Muscle of arm (tissue), 14 donors: ENCODE measurements at places on chromosomes 6 and 20.
A peak's percentile ranks its signal among the peaks of the same experiment; 100 is the strongest.

- DNase-seq = no peak
Observed at GRCh38 chr6:52746213-52746612, 17.1 kb downstream of the GSTA2 start.

DNA sequence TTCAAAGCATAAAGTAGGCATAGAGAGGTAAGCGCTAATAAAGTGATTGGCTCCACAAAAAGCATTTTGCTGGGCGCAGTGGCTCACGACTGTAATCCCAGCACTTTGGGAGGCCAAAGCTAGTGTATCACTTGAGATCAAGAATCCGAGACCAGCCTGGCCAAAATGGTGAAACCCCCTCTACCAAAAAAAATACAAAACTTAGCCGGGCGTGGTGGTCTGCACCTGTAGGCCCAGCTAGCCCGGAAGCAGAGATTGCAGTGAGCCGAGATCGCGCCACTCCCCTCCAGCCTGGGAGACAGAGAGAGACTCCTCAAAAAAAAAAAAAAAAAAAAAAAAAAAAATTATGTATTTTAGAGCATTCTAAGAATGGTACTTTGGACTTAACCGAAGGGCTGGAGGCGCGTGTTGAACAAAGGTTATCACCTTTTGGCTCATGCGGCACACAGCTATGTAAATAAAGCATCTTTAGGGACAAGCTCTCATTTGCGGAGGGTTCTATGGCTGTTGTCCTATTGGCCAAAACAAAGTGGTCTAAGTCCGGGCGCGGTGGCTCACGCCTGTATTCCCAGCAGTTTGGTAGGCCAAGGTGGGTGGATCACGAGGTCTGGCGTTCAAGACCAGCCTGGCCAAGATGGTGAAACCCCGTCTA lies 17.4 kb downstream of the HFE start:
- DNase-seq = no peak

DNA sequence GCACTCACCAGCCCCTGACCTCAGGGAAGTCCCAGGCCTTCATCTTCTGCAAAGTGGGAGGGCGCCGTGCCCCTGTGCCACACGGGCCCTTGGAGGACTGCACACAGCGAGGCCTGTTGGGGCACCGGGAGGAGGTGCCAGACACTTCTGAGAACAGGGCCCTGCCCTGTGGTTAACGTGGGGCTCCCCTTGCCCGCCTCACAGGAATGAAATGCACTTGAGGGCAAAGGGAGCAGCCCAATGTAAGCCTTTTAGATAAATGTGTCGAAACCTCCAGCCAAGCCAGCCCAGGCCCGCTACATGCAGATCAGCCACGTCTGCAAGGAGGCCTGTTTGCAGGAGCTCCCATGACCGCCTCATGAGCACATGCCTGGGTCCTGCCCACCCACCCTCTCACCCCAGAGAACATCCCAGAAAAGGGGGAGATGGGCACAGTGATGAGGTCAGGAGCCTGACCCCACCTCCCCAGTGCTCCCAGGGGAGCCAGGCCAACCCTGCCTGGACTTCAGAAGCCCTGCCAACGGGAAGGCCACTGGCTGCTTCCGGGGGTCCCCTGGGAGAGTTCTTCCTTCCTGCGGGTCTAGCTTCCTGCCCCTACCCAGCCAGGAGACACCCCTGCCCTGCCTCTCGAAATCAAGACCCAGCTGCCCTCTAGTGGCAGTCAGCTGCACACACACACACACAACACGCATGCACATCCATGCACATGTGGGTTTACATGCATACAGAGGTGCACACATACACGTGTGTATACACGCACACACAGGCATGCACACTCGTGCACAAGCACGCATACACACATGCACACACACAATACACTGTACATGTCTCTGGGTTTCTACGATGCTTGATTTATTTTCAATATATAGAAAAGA lies 178.7 kb downstream of the TAF4 start:
- peak; percentile 33 for DNase-seq

- DNase-seq = no peak
Observed at GRCh38 chr6:164928728-164929407, 380.5 kb downstream of the C6orf118 start.

- DNase-seq = no peak
Observed at GRCh38 chr6:24493945-24494820, 586 bp upstream of the ALDH5A1 start.

- no peak for DNase-seq
Observed at GRCh38 chr20:63747622-63748069, 8.1 kb downstream of the SLC2A4RG start.

GRCh38 chr6:6577735-6578134 lies 10.8 kb upstream of the LY86 start:
- DNase-seq = no peak

DNA sequence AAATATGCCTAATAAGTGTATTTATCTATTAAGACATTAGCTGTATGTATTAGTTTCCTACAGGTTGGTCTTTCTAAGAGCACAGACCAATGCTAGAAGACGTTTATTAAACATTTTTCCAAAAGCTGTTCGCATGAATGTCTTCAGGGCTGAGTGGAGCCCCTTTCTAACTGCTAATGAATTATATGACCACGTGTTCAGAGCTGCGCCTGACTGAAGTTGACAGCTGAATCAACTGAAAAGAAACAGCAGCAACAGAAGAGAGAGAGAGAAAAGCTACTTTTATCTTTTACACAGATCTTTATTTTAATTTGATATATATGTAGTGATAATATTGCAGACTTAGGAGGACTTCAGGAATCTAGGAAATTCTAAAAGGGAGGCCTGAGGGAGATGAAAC lies 75.2 kb upstream of the ARID1B start:
- DNase-seq = no peak

DNA sequence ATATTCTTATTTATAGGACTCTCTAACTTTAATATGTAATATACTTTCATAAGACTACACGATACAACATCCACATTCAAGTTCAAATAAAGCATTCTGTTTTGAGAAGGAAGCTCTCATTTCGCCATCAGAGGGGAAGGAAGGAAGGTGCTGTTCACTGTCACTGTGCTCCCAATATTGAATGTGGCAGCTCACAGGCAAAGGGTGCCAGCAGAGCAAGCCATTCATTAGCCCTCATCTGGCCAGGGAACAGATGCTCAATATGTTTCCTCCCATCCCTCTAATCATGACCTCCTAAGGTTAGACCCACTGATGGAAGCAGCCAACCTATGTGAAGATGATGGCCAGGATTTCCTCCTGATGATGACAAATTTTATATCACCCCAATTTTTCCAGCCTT lies 154.4 kb downstream of the DST start:
- no peak for DNase-seq

DNA sequence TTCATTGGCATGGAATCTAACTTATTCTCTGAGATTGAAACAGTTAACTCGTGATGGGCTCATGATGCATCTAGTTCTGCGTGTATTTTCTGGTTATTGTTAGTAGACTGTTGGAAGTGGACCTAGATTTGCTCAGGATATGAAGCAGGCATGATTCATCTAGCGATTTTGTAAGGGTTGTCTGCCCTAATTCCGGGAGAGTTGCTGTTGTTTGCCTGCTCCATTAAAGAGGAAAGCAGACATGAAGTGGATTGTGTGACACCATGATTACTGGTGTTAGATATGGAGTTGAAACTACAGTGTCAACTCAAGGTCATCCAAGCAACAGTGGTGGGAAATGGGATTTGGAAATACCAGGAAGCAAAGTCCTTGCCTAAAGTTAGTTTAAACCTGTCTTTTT lies 41.0 kb downstream of the SOX4 start:
- no peak for DNase-seq

DNA sequence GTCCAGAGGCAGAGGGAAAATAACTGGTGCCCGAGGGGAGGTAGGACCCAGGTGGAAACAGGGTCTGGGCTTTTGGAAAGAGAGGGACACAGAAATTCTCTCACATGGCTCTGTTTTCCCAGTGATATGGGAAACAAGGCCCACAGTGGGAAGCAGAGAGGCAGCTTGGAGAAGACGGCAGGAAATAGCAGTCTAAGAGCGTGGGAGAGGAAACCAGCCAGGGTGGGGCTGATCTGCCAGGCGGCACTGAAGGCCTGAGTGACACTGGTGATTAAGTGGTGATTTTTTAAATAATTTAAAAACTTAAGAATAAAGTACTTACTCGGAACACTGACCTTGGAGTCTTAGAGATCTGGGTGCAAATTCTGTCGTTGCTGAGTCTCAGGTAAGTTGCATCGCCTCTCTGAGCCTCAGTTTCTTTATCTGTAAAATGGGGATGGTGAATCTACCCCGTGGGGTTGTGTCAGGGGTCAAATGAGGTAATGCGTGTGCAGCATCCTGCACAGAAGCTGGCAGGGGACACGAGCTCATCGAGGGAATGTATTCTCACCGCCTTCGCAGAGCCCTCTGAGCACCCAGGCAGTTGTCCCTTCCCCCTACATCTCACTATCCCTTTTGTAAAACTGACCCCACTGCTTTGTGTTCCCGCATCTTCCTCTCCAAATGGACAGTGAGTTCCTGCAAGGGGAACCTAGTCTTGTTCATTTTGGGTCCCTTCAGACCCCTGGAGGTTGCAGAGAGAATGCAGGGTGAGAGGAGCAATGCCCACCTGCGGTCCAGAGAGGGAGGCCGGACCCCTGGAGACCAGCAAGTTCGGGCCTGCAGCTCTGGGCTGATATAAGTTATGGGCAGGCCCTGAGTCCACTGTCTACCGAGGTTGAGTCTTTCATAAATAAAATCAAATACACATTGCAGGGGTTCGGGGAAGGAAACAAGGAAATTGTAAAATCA lies 228.6 kb upstream of the PMEPA1 start:
- DNase-seq = no peak

GRCh38 chr6:122694075-122694474 lies 83.9 kb downstream of the PKIB start:
- DNase-seq = no peak

DNA sequence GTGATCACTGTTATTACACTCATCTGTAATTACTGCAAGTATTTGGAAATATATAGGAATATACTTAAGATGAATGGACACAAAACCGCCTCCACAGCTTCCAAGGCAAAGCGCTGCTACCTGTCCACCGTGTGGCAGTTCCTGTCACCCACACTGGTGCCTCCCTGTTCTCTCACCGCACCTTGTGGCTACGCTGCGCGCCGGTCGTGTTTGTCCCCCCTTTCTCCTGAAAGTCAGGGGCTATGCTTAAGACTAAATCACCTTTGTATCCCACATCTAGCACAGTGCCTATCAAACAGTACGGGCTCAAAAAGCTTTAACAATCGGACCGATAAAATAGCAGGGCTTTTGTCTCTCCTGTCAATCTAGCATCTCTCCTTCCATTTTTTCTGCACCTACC lies 23.0 kb downstream of the LY86 start:
- no peak for DNase-seq

DNA sequence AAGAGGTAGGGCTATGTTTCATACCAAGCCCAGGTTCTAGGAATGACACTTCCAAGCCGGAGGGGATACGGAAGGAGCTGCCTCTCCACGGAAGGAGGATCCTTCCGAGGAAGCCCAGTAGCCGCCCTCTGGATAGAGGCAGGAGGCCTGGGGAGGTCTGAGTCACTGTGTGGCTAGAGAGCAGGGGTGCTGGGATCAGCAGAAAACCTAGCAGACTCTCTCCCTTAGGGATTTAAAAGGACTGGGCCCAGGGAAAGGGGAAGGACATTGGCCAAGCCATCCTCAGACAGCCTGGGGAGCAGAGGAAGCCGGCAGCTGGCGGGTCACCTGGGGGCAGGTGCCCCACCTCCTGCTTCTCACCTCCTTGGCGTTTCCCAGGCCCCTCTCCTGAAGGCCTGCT lies 36.6 kb upstream of the NFATC2 start:
- no peak for DNase-seq

GRCh38 chr20:59164686-59165391 lies 1.2 kb downstream of the ZNF831 start:
- DNase-seq = no peak

GRCh38 chr6:126764671-126765070 lies 353.8 kb upstream of the RSPO3 start:
- DNase-seq = no peak

DNA sequence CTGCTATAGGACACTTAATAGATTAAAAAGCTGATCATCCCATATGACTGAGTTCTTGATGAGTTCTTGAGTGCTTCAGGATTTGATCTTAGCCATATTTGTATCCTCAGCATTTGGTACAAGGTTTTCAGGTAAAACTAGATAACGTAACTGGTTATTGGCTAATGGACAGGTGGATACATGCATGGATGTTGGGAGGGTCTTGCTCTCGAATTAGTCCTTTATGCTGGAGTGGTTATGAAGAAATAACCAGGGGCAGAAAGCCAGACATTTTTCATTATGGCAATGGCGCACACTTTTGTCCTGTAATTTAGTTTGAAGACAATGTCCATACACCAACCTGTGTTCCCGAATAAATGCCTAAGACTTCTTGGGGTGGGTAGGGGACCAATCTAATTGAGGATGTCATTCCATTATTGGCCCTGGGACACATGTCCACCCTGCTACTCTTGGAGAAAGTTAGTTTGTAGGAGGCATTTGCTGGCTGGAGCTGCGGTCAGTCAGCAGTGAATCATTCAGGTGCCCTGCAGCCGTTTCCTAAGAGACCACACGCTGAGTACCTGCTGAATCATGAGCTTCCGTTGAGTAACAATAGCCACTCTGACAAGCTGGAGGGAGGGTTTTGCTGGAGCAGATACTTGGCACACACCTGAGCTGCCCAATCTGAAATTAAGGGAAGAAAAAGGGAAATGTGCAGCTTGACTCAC lies 194.4 kb downstream of the FOXA2 start:
- DNase-seq = no peak

- no peak for DNase-seq
Observed at GRCh38 chr6:125597411-125598253, 151.8 kb upstream of the HEY2 start.

GRCh38 chr6:145704143-145704781 lies 31.1 kb downstream of the EPM2A start:
- peak; percentile 11 for DNase-seq

GRCh38 chr20:1646975-1647431 lies 10.6 kb downstream of the SIRPG start:
- DNase-seq = no peak

DNA sequence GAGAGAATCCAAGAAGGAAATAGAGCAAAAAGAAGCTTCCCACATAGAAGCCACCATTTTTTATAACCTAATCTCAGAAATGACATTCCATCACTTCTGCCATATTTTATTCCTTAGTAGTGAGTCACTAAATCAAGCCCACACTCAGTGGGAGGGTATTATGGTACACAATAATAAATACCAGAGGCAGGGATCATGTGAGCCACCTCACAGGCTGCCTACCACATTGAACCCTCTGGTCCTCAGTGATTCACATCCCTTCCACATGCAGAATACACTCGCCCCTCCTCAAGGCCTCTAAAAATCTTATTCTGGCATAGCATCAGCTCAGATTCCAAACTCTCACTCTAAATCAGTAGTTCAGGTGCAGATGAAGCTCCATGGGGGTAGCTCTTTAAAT lies 49.4 kb downstream of the TMC2 start:
- DNase-seq = no peak

DNA sequence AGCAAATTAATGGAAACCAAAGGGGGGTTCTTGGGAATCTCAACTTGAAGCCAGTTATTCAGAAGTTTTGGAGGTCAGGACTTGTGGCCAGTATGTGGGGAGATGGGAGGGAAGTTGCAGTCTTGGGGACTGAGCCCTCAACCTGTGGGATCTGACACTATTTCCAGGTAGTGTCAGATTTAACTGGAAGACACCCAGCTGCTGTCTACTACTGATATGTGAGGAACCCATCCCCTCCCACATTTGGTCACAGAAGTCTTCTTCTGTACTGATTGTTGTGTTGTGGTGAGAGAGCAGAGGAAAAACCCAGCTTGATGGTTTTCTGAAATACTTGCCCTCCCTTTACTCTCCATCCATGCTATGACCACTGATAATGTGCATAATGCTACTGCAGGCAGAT lies 134.0 kb downstream of the QRSL1 start:
- no peak for DNase-seq

- no peak for DNase-seq
Observed at GRCh38 chr20:35888657-35889056, 65.6 kb downstream of the SCAND1 start.

- DNase-seq = no peak
Observed at GRCh38 chr6:120774275-120774674, 560.0 kb downstream of the TBC1D32 start.
